ENCODE measurements at places on chromosomes 11 and 22.
A peak's percentile ranks its signal among the peaks of the same experiment; 100 is the strongest.

- peak; percentile 59 for ATAC-seq
Measured at GRCh38 chr22:37561212-37562048, 1.1 kb downstream of the CDC42EP1 start.

- ATAC-seq = no peak
Measured at GRCh38 chr22:19434829-19435580, 2.7 kb downstream of the MRPL40 start.

DNA sequence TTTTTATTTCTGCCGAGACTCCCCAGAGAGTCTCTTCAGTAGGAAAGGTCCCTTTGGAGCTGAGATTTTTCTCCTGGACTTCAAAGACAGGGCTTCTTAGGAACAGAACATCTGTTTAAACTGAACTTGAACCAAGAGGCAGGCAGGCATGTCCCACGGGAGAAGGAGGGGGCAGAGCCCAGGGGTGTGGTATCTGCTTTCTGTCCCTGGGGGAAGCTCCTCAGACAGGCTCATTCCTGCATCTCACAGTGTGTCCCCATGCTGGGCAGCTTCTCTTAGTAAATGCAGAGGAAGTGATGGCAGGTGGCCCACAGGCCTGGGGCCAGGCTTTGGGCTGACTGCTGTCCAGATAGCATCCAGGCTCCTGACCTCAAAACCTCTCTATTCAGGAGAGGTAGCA lies 47.3 kb downstream of the TSPAN18 start:
- no peak for ATAC-seq

- no peak for ATAC-seq
Measured at GRCh38 chr22:28419919-28420318, 259.7 kb downstream of the TTC28 start.

DNA sequence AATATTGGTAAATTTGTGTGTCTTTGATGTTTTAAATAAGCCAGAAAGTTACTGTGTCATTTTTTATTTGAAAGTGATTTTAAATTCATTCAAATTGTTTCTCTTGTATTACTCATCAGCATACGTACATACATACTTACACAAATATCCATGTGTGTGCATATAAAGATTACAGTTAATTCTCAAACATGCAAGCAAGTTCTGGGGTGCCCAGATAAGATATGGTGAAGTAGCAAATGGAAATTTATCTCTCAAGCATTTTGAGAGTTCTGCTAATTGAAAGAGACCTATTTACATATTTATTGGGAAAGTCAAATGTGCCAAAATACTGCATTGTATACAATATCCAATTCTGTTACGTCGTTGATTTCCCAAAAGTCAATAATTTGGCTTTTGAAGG lies 1024.0 kb upstream of the CNTN5 start:
- ATAC-seq = no peak

DNA sequence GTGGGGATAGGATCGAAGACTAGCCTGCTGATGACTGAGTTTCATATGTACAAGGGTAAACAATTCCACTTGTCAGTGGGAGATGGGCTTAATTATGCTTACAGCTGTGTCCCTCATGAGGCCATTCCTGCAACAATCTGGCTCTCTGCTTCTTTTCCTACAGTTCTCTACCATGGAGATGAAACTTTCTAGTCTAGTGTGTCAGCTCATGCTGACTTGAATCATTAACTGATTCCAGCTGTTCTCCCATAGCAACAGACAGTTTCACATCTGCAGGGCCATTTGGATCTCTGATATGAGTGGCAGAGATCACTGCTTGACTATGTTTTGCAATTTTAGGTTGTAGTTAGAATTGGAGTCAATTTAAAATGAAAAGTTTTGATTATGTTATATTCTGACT lies 1251.7 kb upstream of the RAG2 start:
- ATAC-seq = no peak

- peak; percentile 81 for ATAC-seq
Measured at GRCh38 chr11:86688398-86689179, 16.2 kb upstream of the ME3 start.

GRCh38 chr11:551596-551995 lies 8.9 kb downstream of the LMNTD2 start:
- ATAC-seq = no peak

DNA sequence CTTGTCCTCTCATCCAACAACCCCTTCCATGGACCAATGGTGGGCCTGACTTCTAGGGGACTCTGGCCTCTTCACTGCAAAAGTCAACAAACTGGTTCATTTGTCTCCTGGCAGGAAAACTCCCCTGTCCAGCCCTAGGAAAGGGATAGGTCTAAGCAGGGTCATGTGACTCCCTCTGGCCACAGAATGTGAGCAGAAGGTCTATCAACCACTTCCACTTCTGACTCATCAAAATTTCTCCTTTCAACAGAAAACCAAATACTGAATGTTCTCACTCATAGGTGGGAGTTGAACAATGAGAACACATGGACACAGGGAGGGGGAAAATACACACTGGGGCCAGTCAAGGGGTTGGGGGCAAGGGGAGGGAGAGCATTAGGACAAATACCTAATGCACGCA lies 1.3 kb upstream of the ISX start:
- no peak for ATAC-seq

DNA sequence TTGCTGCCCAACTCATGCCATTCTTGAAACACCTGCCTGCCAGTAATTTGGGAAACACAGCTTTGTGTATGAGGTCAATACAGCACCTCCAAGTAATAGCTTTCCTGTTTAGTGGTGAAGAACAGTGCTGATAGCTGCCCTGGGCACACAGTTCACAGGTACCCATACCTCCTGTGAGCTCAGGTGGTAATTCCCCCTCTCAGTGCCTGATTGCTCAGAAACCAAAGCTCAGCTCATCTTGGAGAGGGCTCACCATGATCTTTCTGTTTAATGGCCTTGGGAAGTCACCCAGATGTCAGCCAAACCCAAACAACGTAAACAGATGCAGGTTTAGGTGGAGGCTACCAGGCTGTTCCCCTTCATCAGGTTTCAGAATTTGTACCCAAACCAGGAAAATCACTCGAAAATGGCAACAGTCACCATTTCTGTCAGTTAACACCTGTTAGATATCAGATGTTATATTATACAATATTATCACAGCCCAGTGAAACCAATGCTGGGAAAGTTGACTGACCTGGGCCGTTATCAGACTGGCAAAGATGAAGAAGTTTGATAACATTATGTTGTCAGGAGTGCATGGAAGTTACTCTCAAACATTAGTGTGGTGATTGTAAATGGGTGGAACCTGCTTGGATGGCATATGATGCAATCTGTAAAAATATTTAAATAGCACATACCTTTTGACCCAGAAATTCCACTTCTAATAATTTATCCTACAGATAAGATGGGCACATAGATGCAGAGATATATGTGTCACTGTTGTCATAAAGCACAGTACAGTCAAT lies 18.9 kb downstream of the VSTM5 start:
- no peak for ATAC-seq

DNA sequence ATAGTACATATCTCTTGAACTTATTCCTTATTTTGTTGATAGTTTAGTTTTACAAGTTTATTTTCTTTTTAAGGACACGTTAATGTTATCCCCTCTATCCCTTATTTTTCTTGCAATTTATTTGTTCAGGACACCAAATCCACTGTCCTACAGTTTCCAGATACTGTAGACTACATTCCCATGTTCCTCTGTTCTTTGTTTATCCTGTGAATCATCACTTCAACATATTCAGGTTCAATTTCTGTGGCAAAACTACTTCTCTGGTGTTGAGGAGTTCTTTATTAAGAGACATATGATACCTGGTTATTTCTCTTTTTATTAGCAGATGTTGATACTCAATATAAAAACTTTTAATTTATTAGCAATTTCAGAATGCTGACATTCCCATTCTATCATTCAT lies 72.8 kb upstream of the CLNS1A start:
- ATAC-seq = no peak

DNA sequence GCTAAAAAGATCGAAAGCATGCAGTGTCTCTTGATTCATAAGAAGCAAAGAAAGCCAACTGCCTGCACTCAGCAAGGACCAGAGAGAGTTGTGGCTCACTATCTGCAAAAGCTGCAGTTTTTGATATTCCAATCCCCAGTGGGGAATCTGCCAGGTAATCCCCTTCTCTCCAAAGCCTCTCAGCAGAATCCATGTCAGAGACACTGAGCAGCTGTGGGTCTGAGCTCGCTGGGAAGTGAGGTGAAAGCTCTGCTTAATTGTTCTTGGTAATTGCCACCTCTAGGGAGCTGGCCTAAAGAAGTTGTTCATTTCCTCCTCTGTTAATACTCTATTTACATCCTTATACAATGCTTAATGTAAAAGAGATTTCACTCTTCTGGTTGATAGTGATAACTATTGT lies 261.3 kb upstream of the LRRC4C start:
- ATAC-seq = no peak

GRCh38 chr22:40039482-40040115 lies 44.8 kb downstream of the FAM83F start:
- ATAC-seq = no peak

GRCh38 chr11:27246925-27247324 lies 116.1 kb downstream of the CCDC34 start:
- ATAC-seq = no peak

- ATAC-seq = no peak
Measured at GRCh38 chr11:16193897-16194381, 162.4 kb downstream of the SOX6 start.

- ATAC-seq = peak; percentile 74
Measured at GRCh38 chr22:49776891-49777290, 50.8 kb downstream of the BRD1 start.

GRCh38 chr11:102430158-102430836 lies 22.3 kb downstream of the TMEM123 start:
- peak; percentile 22 for ATAC-seq

GRCh38 chr11:60657888-60658287 lies 41.5 kb upstream of the MS4A8 start:
- ATAC-seq = no peak

- peak; percentile 48 for ATAC-seq
Measured at GRCh38 chr22:21044931-21045584, 688 bp upstream of the LRRC74B start.

DNA sequence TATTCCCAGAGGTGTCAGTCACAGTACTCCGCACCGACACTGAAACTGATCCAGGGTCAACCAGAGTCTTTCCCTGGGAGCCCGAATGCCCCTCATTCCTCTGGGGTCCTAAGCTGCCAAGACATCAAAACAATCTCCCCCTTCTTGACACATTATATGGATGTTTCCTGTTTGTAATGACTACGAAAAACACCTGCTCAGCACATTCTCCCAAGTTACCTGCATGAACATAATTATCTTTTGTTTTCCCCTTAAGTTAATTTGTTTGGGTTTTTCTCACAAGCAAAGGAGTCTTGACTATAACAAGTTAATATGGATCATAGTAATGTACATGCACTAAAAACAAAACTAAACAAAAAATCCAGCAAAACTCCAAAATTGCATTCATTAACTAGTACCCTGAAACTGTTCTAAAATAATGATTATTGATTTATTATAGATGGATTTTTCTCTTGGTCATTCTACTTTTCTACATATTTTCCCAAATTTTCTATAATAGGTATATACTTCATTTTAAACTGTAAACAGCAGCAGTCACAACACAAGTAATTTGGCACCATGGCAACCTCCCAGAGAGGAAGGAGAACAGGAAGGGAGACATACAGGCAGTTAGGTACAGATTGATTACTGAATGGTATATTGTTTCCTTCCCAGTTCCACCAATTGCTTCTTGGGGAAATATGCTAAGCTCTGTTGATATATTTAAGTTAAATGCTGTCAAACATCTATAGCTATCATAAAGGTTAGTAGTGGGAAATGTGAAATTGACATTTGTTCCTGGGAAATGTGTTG lies 631.5 kb downstream of the METTL15 start:
- ATAC-seq = no peak

GRCh38 chr11:118087931-118088330 lies 1.2 kb upstream of the SMIM35 start:
- ATAC-seq = no peak

- ATAC-seq = no peak
Measured at GRCh38 chr11:47329987-47330931, 22.2 kb downstream of the MYBPC3 start.

- no peak for ATAC-seq
Measured at GRCh38 chr11:10898763-10899025, 40.8 kb upstream of the ZBED5 start.

- no peak for ATAC-seq
Measured at GRCh38 chr11:9069862-9070470, 21.4 kb downstream of the SCUBE2 start.

- ATAC-seq = no peak
Measured at GRCh38 chr11:91850533-91851275, 373.9 kb upstream of the FAT3 start.

GRCh38 chr22:27906241-27906640 lies 12.8 kb downstream of the PITPNB start:
- ATAC-seq = no peak

DNA sequence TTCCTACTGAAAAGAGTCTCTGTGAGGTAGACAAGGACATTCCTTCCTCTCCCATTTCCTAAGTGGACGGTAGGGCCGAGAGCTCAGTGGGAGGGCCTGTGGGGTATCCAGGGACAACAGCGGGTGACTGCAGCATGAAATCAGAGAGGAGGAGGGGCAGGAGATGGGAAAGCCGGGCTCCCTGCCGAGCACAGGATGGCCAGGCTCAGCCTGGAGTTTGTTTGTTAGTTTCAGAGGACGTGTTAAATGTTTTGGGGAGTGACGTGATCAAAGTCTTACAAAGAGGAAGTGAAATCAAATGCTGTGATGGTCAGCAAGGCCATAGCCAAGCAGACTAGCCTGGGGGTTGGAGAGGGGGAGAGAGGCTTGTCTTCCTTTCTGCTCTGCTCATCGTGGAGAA lies 152.7 kb downstream of the ADAMTS15 start:
- ATAC-seq = no peak

DNA sequence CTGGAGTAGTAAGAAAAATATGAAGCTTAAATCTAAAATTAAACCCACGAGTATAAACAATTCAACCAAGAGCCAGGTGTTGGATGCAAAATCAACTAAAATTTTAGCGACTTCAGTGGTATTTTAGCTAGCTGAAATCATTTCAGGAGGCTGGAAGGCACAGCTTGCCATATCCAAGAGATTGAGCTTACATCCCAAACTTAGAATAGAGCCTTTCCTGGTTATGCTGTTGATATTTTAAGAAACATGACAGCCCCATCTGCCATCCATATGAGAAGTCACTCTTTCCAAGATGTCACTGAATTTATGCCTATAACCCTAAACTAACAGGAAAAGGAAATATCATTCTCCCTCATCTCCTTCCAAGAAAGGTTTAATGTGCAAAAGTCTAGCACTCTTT lies 334.0 kb downstream of the KCNA4 start:
- ATAC-seq = no peak

GRCh38 chr11:27319072-27319471 lies 43.9 kb downstream of the CCDC34 start:
- peak; percentile 57 for ATAC-seq

GRCh38 chr11:66126064-66126463 lies 56.0 kb downstream of the PACS1 start:
- peak; percentile 86 for ATAC-seq

DNA sequence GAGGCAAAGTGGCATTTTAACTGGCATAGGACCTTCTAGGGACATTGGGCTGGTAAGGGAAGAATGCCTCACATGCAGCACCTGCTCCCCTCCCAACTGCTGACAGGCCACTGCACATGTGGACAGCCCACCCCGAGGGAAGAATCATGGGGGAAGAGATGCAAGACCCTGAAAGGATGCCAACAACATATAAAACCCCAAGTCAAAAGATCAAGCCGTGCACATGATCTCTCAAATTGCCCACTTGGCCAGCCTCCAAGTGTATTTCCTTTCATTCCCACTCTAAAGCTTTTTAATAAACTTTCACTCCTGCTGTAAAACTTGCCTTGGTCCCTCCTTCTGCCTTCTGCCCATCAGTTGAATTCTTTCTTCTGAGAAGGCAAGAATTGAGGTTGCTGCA lies 947.8 kb upstream of the CCDC90B start:
- no peak for ATAC-seq
